ENCODE measurements at places on chromosomes 4 and X.

DNA sequence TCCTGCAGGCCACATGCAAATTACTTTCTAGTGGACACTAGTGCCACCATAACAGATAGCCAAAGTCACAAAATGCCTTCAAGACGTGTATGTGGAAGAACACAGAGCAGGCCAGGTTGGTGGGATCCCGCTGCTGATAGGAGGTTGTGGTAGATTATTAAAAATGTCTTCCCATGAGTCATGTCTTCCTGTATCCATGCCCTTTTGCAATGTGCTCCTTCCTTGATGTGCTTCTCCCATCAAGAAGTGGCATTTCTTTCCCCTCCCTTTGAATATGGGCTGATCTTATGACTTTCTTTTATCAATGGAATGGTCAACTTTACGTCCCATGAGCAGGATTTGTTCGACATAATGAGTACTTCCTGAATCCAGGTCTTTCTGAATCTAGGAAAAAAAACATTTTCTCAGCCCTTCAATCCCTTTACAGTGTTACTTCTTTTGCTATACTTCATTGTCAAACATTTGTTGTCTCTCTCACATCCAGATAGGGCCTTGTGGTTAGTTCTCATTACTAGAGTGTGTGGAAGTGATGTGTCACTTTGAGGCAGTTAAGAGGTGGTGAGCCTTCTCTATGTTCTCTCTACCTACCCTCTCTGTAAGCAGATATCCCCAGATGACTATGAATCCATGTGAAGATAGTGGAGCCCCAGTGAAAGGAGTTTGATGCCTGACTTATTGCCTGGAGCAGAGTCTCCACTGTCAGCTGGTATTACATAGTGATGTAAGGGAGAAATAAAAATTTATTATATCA is 519.2 kb upstream of the DIPK2B start:
- DNase-seq, result no peak

GRCh38 chr4:4849106-4849505 is 10.4 kb upstream of the MSX1 start:
- peak; percentile 4 for DNase-seq

DNA sequence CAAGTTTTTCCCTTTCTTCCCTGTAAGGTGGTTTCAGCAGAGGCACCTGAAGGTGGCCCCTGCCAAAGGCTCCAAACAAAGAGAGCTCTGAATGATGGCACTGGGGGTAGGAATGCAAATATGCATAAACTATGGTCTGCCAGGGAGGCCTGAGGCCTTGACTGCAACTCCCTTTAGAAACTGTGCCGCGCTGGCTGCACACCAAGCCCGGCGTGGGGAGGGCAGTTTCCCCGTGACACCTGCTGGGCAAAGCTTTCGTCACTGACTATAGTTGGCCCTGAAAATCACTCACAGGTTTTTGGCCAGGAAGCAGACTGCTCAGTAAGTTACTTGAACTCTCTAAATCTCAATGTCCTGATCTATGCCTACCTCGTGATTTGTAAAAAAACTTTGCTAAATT is 97.8 kb upstream of the ATOH1 start:
- DNase-seq, result no peak

GRCh38 chr4:73376251-73376650 is 27.8 kb upstream of the ALB start:
- no peak for DNase-seq

Data from glutamatergic neuron (in vitro differentiated cells).